Effector memory CD8-positive, alpha-beta T cell (primary cell): ENCODE measurements at places on chromosomes 6 and 20.

DNA sequence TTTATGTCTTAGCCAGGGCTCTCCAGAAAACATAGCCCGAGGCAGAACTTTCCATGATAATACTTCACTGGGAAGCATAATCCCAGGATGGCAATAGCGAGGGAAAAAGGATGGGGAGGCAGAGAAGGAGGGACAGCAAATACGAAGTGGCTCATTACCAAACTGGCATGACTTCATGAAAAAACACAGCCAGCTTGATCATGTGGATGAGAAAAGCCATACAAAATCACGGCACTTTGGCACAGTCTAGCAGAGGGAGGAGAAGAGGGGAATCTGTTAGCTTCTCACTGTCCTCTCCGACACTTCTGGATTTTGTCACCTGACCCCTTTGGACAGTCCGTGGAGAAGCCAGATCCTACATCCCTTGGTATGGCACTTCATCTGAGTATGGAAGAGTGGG, 212.5 kb upstream of the GRIK2 start:
- DNase-seq = no peak
- H3K4me1 ChIP-seq = no peaks in the 10 kb centered on the region

DNA sequence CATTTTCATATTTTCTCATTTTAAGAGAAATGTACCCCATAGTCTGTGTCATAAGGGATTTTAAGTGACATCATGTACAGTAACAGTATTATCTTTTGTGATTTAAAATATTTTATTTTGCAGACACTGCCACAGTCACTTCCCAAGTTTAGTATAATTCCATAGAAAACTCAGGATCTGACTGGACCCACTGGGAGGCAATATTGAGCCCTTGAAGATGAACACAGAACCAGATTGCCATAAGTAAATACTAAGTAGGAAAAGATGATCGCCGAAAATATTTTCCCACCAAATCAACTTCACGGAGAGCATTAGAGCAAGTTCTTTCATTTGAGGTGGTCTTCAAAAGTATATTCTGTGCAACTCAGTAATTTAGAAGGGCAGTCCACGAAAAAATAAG, 17.6 kb upstream of the PKHD1 start:
- no peaks in the 10 kb centered on the region for H3K4me1 ChIP-seq
- no peak overlapping the region for H3K27ac ChIP-seq
- H3K27me3 ChIP-seq = peaks cover 43% of the 10 kb centered on the region
- no peak for DNase-seq
- H3K36me3 ChIP-seq = no peaks in the 10 kb centered on the region

DNA sequence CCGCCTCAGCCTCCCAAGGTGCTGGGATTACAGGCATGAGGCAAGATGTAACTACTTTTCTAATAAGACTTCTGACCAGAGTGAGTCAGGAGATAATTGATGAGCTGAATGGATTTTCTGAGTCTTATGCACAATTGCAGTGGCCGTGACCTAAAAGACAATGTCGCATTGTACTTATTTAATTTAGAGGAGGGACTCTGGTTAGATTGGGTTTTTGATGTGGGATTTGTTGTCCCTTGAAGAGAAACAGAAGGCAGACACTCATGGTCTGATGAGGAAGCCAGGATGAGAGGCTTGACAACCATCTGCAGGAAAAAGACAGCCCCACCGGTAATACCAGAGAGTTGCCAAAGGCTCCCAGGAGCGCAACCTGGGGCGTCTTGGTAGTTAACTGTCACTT, 68.0 kb downstream of the ISM1 start:
- H3K27me3 ChIP-seq = peaks cover 4% of the 10 kb centered on the region
- no peak for DNase-seq
- no peak overlapping the region for H3K4me3 ChIP-seq
- no peaks in the 10 kb centered on the region for H3K4me1 ChIP-seq
- H3K27ac ChIP-seq = no peak overlapping the region

GRCh38 chr20:23111307-23111943, 25.3 kb upstream of the CD93 start:
- no peak for DNase-seq
- H3K4me3 ChIP-seq = no peak overlapping the region
- no peaks in the 10 kb centered on the region for H3K27me3 ChIP-seq
- H3K36me3 ChIP-seq = no peaks in the 10 kb centered on the region
- H3K27ac ChIP-seq = no peak overlapping the region

GRCh38 chr6:154885214-154885613, 109.9 kb upstream of the TIAM2 start:
- no peaks in the 10 kb centered on the region for H3K27me3 ChIP-seq
- H3K27ac ChIP-seq = no peak overlapping the region
- DNase-seq = no peak
- peaks cover 10% of the 10 kb centered on the region for H3K36me3 ChIP-seq

GRCh38 chr6:4664117-4664626, 112.0 kb upstream of the CDYL start:
- H3K4me1 ChIP-seq = no peaks in the 10 kb centered on the region
- no peak overlapping the region for H3K27ac ChIP-seq
- peaks cover 16% of the 10 kb centered on the region for H3K27me3 ChIP-seq
- H3K4me3 ChIP-seq = no peak overlapping the region
- no peak for DNase-seq

DNA sequence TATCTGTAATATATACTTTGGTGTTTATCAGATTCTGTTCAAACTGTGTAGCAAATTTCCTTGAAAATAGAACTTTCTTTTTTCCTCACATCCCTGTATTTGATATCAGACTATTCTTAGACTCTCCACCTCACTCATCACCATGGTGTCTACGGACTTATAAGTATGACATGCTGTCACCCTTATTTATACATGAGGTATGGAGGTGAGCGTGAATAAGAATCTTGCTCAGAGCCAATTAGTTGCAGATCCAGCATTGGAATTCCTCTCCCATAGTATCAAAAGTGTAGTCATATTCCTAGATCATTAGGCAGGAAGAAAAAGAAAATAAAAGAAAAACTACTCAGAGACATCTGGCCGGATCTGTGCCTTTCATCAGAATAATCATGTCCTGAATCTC, 43.0 kb downstream of the TPD52L1 start:
- no peaks in the 10 kb centered on the region for H3K4me1 ChIP-seq
- H3K27ac ChIP-seq = no peak overlapping the region
- no peaks in the 10 kb centered on the region for H3K36me3 ChIP-seq
- H3K4me3 ChIP-seq = no peak overlapping the region
- peaks cover 16% of the 10 kb centered on the region for H3K27me3 ChIP-seq

- DNase-seq = no peak
- peak overlapping the region; percentile 12 for H3K4me3 ChIP-seq
- peaks cover 8% of the 10 kb centered on the region for H3K36me3 ChIP-seq
- peak overlapping the region; percentile 94 for H3K27ac ChIP-seq
- peaks cover 29% of the 10 kb centered on the region for H3K4me1 ChIP-seq
Measured at GRCh38 chr6:157551041-157551832, 170.2 kb downstream of the ZDHHC14 start.

- H3K27ac ChIP-seq = no peak overlapping the region
- H3K4me1 ChIP-seq = no peaks in the 10 kb centered on the region
- no peaks in the 10 kb centered on the region for H3K27me3 ChIP-seq
Measured at GRCh38 chr20:35133735-35134134, 13.4 kb downstream of the EDEM2 start.

DNA sequence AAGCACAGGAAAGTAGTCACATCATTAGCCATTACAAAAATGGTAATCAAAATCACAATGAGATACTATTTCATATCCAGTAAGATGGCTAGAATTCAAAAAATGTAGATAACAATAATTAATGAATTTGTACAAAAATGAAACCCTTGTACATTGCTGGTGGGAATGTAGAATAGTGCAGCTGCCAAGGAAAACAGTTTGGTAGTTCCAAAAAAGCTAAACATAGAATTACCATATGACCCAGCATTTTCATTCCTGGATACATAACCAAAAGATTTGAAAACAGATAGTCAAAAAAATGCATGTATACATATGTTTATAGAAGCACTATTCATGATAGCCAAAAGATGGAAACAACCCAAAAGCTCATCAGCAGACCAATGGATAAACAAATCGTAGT, 251.1 kb upstream of the RAB32 start:
- no peaks in the 10 kb centered on the region for H3K4me1 ChIP-seq
- no peak for DNase-seq
- H3K27me3 ChIP-seq = no peaks in the 10 kb centered on the region
- no peaks in the 10 kb centered on the region for H3K36me3 ChIP-seq

- peak overlapping the region; percentile 72 for H3K4me3 ChIP-seq
- H3K36me3 ChIP-seq = peaks cover 98% of the 10 kb centered on the region
- peaks cover 80% of the 10 kb centered on the region for H3K4me1 ChIP-seq
- H3K27ac ChIP-seq = peak overlapping the region; percentile 99
- DNase-seq = no peak
Measured at GRCh38 chr20:24964506-24964840, 15.4 kb downstream of the CST7 start.

DNA sequence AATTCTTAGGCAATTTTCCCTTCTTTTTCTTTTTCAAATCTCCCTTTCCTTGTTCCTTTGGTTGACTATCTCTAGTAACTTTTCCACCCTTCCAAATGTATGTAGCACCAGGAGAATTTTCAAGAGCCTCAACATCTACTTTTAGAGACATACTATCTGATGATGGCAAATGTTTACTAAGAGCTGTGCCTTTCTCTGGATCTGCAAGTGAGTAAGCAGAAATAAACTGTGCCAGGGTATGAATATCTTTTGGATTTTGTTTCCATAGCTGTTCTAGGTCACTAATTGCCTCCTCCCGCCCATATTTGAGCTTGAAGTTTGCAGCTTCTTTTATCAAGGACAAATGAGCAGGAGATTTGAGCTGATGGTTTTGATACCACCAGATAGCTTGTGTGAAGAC, 69.5 kb downstream of the GTF2H5 start:
- DNase-seq = no peak
- H3K4me3 ChIP-seq = no peak overlapping the region
- H3K27ac ChIP-seq = peak overlapping the region; percentile 52
- peaks cover 30% of the 10 kb centered on the region for H3K4me1 ChIP-seq

- DNase-seq = no peak
- H3K4me1 ChIP-seq = no peaks in the 10 kb centered on the region
- H3K27ac ChIP-seq = no peak overlapping the region
Measured at GRCh38 chr6:84625506-84625905, 138.9 kb downstream of the TBX18 start.

DNA sequence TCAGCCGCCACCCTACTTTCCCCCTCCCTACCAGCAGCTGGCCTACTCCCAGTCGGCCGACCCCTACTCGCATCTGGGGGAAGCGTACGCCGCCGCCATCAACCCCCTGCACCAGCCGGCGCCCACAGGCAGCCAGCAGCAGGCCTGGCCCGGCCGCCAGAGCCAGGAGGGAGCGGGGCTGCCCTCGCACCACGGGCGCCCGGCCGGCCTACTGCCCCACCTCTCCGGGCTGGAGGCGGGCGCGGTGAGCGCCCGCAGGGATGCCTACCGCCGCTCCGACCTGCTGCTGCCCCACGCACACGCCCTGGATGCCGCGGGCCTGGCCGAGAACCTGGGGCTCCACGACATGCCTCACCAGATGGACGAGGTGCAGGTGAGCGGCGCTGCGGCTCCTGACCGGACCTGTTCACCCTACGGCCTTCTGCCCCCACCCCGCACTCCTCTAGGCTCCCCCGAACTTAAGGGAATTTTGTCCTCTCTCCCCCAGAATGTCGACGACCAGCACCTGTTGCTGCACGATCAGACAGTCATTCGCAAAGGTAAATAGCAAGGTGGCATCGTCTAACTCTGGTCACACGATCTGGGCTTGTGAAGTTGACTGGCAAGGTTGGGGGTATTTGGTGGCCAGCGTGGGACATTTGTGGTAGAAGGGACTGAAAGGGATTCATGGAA, 2.3 kb downstream of the TFAP2C start:
- no peak for DNase-seq
- H3K36me3 ChIP-seq = no peaks in the 10 kb centered on the region
- H3K27ac ChIP-seq = no peak overlapping the region
- peaks cover 64% of the 10 kb centered on the region for H3K27me3 ChIP-seq

DNA sequence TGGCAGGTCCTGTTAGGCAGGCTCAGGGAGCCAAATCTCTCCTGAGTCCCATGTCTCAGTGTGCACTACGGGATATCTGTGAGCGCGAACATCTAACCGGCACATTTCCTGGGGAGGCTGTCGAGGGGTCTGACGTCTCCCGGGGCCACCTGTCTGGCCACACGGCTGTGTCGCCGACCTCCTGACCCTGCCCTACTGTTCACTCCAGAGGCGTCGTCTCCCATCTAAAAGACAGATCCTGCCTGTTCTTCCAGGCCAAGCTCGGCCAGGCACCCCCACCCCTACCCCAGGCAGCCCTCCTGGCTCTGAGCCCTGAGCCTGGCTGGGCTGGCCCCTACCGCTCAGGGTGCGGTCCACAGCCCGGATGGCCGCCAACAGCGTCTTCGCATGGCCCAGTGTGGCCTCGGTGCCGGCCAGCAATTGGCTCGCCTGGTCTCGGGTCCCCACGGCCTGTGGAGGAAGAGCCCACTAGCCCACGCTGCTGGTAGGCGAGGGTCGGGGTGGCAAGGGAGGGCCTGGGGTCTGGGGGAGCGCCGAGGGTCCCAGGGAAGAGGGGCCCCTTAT, 16.6 kb downstream of the ADRM1 start:
- H3K27ac ChIP-seq = peak overlapping the region; percentile 63
- H3K4me3 ChIP-seq = no peak overlapping the region
- no peaks in the 10 kb centered on the region for H3K27me3 ChIP-seq
- no peaks in the 10 kb centered on the region for H3K4me1 ChIP-seq
- no peak for DNase-seq

GRCh38 chr6:127520066-127520465, 931 bp upstream of the MTCL3 start:
- H3K4me3 ChIP-seq = no peak overlapping the region
- DNase-seq = no peak
- H3K27me3 ChIP-seq = peaks cover 52% of the 10 kb centered on the region
- peaks cover 22% of the 10 kb centered on the region for H3K4me1 ChIP-seq

DNA sequence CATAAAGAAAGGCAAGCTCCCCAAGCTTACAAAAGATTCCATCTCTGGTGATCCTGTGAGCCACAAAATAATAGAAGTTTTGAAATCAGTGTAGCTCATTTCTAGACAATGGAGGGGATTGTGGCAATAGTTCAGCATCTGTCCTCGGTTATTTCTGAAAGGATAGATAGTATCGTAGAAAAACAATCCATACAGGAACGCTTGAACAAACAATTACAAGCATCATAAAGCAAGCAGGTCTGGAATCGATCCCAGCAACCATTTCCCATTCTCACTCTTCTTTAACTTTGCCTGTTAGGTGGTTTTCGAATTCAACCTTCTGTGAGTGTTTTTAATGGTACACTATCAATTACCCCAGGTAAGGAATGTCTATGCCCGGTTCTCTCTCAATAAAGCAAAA, 931.1 kb downstream of the KIF16B start:
- H3K27ac ChIP-seq = no peak overlapping the region
- H3K27me3 ChIP-seq = no peaks in the 10 kb centered on the region
- no peak overlapping the region for H3K4me3 ChIP-seq
- no peak for DNase-seq
- no peaks in the 10 kb centered on the region for H3K36me3 ChIP-seq
